ENCODE measurements at places on chromosomes 11 and 22.
A peak's percentile ranks its signal among the peaks of the same experiment; 100 is the strongest.

- no peak for DNase-seq
Observed at GRCh38 chr11:116166573-116167465, 606.0 kb downstream of the BUD13 start.

DNA sequence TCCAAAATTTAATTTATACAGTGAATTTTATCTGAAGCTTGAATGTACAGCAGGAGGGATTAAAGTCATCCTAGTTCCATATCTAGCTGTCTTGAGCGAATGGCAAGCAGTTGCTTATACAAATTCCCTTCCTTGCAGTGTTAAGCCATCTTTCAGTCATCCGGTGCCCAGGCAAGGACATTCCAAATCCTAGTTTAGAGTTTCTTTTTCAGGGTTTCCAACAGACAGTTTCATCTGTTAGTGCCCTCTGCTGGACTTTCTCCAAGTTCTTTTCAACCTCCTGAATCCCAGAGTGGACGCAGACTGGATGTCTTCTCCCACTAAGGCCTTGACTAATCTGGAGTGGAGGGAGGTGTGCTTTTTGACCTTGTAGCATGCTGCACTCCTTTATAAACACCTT is 45.4 kb downstream of the GRAMD1B start:
- no peak for DNase-seq

- DNase-seq = no peak
Observed at GRCh38 chr22:19770349-19771220, 10.0 kb downstream of the TBX1 start.

GRCh38 chr11:94308024-94308423 is 3.6 kb downstream of the IZUMO1R start:
- no peak for DNase-seq

DNA sequence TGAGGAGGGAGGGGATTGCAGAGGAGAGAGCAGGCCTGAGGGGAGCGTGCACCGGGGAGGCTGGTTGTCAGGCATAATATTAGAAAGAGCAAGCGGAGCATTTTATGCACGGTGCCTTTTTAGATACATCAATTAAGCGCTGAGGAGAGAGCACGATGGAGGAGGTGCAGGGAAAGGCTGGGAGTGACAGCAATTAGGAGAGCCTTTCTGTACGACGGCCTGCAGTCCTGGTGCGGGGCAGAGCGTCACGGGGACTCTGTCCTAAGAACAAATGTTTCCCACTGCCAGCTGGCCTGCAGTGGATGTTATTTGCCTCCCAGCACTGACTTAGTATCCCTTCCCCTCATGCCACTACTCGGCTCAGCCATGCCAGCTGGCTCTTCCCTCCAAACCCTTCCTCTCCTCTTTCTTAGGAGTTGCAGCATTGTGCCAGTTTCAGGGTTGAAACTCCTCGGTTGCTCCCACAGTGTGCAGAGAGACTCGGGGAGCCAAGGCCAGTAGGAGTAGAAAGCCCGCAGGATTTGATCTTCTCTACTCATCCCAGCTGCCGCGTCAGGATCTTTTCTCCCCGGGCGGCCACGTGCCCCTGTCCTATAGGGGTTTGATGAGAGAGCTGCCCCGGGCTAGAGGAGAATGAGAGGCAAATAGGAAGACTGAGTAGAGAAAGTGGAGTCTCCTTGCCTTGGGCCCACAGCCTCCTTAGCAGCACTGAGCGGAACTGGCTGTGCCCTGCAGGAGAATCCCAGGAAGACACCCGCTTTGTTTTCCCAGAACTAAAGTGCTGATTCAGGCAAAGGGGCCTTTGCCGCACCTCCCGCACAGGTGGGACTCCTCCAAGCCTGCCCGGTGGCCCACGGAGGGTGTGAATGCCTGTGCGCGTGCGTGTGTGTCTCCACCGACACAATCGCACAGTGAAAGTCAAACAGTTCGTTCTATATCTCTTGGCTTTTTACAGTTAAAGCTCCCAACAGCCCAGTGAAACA is 875.3 kb downstream of the NTM start:
- no peak for DNase-seq

DNA sequence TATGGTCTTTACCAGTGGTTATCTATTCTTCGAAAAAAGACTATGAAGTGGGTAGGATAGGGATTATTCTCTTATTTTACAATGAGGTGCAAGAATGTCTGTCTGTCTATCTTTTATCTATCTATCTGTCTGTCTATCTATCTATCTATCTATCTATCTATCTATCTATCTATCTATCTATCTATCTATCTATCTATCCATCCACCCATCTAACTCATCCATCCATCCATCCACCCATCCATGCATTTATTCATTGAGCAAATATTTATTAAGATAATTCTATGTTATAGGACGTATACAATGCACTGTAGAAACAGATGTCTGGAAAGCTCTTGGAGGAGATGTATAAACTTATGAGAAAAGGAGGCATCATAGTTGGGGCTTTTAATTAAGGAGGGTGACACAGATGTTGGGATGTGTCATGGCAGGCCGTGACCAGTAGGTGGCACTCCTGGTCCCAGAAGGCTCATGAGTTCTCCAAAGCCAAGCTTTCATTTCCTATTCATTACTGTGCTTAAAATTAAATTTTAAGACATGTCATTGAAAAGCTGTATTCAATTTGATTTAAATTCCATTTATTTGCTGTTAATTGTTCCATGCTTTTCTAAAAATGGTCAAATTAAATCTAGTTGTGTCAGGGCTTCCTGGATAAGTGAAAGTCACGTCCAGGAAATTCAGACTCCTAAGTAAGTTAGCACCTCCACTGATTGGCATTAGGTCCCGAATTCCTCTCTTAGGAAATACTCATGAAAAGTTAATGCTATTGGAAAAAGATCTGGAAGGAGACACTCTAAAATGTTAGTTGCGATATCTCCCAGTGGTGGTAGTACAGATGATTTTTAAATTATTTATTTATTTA is 19.0 kb upstream of the E2F8 start:
- peak; percentile 37 for DNase-seq

DNA sequence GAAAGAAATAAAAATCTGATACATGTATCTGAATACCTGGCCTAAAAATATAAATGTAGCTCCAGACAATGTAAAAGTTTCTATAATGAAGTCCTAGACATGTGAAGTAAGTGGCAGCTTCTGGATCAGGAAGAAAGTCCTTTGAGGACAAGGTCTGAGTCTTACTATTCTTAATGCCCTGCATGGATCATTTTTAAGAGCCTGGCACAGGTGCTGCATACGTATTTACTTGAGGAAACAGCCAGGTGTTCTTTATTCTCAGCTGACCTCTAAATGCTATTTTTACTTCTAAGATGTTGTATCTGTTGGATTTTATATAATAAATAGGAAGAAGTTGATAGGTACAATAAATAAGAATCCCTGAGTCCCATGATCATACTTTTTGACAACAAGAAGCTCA is 750.0 kb upstream of the LUZP2 start:
- DNase-seq = no peak

- DNase-seq = no peak
Observed at GRCh38 chr11:106552694-106553203, 465.5 kb downstream of the GUCY1A2 start.
